Motor neuron (in vitro differentiated cells): ENCODE measurements at places on chromosomes 5 and 9.

GRCh38 chr5:169112016-169112415 is 188.9 kb downstream of the SLIT3 start:
- no peak for ATAC-seq

DNA sequence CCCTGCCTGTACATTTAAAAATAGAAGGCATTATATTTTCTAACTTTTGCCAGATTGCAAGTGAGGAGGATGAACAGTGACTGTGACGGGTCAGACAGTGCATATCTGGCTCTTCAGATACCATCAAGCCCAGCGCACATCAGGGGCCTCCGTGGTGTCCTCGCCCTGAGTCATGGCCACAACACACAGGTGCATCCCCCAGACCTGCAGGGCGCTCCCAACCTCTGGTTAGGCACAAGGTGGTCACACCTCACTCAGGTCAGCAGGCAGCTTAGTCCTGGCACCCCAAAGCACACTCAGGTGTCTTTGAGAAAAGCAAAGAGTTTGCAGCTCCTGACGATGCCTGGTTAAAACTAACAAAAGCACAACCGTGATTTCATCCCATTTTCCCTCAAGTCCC is 28.6 kb downstream of the IRX2 start:
- ATAC-seq, result no peak

DNA sequence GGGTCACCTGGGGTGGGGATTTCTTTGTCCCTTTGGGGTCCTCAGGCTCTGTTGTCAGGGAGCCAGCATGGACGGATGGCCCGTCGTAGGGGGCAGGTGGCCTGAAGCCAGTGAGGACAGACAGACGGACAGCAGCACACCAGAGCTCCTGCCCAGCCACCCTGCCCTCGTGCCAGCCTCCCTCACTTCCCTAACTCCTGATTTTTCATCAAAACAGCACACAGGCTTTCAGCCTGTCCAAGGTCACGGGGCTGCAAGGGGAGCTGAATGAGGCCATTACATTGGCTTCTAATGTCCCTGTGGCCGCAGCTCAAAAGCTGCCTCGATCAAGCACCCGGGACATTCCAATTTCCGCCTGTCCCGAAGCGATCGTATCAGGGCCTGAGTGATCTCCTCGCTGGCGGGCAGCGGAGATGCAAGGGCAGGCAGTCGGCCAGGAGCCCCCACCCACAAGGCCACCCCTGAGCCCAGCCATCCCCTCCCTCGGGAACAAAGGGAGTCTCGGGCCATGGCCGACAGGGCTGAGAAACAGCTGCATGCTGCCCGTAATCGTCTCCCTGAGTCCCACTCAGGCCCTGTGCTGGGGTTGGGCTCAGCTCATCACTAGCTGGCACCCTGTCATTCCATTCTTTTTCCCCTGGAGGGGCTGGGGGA is 50.5 kb upstream of the RNU6ATAC start:
- ATAC-seq, result peak; percentile 22

GRCh38 chr5:154421868-154422267 is 23.9 kb upstream of the SAP30L start:
- ATAC-seq, result no peak

DNA sequence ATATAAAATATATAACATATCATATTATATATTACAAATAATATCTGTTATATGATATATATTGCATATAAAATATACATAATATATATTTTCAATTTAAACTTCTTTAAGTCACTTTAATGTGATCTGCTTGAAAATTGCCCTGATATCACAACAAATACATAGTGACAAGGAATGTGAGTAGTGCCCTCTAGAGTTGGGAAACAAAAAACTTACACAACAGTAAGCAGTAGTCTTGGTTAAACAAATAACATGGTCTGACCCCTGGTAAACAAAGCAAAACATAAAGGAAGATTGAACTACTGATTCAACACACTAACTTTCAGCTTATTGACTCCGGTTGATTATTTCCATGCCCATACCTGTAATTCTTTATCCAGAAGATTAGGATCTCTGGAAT is 188.3 kb upstream of the NMUR2 start:
- no peak for ATAC-seq

DNA sequence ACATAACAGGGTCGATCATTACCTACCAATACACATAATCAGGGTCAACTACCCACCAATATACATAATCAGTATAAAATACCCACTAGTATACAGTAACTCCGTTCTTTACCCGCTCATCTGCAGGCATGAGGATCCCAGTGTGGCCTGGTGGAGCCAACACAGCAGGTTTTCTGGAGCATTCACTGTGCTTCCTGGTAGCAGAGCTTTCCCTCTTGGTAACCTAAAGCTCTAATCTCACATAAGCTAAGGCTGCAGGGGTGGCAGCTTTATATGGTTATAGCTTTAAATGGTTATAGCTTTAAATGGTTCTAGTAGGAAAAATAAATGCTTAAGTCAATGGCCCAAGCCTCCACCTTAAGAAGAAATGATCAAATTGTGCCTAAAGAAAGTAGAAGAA is 11.9 kb downstream of the LCN1 start:
- ATAC-seq, result no peak

GRCh38 chr5:140049713-140050112 is 6.6 kb upstream of the NRG2 start:
- ATAC-seq, result no peak

DNA sequence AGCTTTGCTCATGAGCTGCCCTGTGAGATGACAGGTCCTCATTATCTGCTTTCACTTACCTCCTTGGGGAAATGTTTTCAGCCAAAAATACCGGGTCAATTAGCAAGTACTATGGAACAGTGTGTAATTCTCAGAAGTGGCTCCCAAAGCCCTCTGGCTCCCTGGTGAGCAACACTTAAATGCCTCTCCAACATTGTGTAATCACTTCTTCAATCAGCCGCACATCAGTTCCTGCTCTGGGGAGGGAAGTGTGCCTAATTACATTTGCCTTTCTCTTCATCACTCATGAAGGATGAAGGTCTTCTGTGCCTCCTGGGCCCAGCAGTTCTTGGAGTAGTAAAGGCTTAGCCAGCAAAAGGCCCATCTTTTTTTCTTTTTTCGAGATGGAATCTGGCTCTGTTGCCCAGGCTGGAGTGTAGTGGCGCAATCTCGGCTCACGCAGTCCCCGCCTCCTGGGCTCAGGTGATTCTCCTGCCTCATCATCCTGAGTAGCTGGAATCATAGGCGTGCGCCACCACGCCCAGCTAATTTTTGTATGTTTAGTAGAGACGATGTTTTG is 23.1 kb downstream of the NIM1K start:
- ATAC-seq, result no peak

- no peak for ATAC-seq
Measured at GRCh38 chr5:79560771-79561524, 47.0 kb upstream of the HOMER1 start.

DNA sequence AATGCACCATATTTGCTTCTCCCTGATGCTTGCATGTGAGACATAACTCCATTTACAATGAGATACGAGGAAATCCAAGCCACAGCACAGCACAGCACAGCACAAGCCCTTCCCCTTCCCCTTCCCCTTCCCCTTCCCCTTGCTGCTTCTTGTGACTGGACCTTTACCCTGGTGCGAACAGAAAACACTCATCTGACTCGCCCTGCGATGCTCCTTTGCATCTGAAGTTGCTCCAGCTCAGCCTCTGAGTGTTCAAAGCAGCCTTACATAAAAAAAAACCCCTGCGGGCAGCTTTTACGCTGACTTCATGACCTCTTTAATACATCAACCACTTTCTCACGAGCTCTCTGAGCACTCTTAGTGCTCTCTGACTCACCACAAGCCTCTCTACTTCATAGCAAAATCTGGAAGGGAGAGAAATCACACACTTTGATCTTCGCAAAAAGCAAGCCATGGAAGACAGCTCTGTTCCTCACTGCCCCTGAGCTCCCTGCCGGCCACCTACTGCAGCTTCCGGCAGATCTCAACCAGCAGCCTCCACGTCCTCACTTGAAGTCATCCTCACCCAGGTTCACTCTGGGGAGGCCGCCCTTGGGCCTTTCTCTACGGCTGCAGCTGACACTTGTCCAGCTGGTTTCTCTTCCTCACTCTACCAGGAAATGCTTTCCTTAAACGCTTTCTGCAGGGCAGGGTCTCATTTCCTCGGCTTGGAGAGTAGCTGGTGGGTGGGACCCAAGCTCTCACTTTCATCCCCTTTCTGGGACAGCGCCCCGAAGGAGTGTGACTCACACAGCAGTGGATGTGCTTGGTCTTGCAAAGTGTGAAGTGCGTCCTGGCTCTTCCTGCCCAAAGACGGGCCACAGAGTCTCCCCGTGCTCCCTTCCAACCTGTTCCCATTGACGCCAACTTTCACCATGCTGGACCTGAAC is 5.3 kb downstream of the SLC34A1 start:
- ATAC-seq, result peak; percentile 52

- ATAC-seq, result no peak
Measured at GRCh38 chr5:164207646-164208045, 702.2 kb downstream of the MAT2B start.

- no peak for ATAC-seq
Measured at GRCh38 chr9:133181561-133181960, 17.8 kb upstream of the GBGT1 start.

DNA sequence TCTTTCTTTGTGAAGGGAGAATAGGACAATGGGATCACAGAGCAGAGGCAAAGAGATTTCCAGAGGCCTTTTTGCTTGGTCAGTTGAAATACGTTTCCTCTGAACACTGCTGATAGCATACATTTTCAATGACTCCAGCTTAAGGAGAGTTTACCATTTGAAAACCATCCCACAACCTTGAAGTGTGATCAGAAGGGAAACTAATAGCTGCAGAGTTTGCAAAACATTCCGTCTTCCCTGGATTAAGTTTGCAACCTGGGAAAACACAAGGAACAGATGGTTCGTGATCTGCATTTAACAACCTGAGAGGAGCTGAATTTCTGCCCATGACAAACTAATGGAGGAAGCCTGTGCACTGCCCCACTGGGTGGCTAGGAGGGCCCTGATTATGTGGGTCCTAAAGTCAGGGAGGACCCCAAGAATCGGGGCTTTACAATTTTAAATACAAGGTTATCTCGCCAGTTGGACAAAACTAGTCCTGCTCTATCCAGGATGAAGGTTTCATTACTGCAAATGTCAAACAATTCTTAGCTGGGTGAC is 35.6 kb downstream of the MTX3 start:
- ATAC-seq, result no peak

- peak; percentile 39 for ATAC-seq
Measured at GRCh38 chr5:133430095-133430494, 182.2 kb downstream of the FSTL4 start.

DNA sequence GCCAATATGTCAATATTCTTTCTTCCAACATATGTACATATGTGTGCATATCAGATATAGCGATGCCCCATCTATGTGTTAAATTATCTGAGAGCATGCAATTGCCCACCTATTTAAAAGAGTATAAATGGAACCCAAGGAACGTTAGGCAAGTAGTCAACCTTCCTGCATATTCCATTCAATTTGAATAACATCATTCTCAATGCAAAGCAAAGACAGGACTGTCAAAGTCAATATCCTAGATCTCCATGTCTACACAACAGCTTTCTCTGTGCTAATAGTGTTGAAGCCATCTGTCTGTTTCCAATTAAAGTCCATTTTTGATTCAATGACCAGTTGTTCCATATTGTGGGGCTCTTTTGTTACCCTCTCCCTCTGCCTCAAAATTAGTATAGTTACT is 85.3 kb upstream of the COX7C start:
- no peak for ATAC-seq
